ENCODE measurements at places on chromosomes 7 and 10.

- DNase-seq, result no peak
These were observed 48.1 kb downstream of the GNAI1 start for GRCh38 chr7:80182630-80183276.

DNA sequence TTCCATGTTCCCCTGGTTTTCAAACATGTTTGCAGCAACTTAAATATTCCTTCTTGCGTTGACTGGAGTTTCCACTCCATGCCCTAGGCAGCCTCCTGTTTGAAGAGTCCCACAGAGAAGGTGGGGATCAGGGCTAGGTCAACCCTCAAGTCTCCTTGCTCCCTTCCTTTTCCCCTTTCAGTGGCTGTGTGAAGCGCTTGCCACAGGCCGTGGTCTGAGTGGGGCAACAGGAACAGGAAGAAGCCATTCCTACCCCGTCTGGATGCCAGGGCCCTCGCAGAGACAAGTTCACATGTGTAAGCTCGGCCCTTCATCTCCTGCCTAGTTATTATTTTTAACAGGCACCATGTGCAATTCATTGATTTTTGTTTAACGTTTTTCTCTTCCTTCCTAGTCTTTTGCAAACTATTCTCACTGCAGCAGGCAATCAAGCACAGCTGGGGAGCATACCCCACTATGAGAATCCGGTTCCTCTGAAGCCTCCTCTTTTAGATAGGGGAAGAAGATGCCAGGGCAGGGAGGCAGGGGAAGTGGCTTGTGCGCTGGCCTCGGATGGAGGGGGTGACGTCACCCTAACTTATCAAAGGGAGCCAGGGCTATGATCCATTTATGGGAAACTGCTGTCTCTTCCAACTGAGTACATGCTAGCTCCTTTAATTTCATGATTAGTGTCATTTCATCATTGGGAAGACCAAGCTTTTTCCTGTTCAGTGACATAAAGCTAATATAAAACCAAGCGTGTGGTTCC is 64.2 kb downstream of the PRLHR start:
- DNase-seq, result no peak

DNA sequence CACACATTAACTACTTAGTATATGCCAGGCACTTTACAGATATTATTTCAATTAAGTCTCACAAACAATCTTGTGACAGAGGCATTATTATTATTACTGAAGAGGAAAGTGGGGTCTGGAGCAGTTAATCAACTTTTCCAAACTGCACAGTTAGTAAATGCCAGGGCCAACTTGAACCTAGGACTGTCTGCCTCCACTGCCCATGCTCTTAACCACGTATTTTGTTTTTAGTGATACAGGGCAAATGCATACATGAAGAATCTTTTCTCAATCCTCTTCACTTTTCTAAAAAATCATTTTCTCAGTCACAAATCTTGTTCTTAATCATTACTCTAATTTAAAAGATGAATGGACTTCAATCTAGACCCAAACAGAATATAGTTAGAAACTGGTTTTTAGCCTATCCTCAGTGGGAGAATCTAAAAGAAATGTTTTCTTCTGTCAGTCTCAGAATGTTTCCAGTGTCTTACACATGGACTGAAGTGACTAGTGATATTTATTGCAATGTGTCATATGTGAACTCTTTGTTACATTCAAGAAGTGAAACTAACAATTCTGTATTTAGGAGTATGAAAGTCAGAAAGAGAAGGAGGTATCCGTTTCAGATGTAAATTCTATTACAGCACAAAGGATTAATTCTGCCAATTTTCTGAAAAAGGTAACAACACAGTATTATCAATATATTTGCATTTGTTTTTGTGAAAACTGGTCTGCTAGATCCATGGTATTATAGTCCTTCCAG is 55.5 kb upstream of the CCNJ start:
- no peak for DNase-seq

DNA sequence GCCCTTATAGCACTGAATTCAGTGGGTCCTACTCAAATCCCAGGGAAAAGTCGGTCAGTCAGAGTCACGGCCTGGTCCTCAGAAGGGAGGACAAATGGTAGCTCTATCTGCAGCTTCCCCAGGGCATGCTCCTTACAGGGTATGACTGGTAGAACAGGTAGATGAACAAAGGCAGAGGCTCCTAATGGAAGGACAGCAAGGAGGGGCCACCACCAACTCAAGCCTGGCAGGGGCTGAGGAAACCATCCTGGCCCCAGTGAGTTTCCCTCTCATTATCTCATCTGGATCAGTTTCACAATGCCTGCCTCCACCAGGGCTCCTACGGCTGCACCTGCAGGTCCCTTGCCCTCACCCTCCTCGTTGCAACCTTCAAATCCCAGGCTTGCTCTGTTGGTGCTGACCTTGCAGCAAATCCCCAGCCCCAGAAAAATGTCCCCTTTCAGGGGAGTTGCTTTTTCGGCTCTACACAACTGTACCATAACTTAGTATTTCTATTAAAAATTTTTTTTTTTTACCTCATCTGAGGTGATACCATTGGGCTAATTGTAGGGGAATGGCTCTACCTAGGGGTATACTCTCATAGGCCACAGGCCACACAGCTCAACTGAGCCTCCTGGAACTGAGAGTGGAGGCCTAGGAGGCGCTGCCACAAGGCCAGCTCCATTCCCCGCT is 2.4 kb upstream of the MYO1G start:
- no peak for DNase-seq

Data from central memory CD4-positive, alpha-beta T cell (primary cell).